ENCODE measurements at places on chromosomes 1 and 21.

GRCh38 chr1:12003762-12004161, 15.5 kb upstream of the MIIP start:
- no peak for DNase-seq

DNA sequence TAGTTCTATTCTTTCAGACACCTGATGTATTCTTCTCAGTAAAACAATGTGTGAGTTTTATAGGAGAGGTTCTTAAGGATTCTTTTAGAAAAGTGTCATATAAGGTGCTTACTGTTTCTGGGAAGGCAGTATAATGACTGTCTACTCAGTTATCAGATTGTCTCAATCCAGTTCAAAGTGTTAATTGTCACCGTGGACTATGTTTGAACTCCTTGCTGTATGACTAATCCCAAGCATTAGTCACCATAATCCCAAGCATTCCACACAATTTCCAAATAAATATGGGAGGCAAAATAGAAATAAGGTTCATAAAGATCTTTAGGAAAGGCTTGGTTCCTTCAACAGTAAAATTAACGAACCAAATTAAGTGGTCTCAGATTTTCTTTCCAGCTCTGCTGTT, 342.1 kb upstream of the NR5A2 start:
- peak; percentile 80 for DNase-seq

DNA sequence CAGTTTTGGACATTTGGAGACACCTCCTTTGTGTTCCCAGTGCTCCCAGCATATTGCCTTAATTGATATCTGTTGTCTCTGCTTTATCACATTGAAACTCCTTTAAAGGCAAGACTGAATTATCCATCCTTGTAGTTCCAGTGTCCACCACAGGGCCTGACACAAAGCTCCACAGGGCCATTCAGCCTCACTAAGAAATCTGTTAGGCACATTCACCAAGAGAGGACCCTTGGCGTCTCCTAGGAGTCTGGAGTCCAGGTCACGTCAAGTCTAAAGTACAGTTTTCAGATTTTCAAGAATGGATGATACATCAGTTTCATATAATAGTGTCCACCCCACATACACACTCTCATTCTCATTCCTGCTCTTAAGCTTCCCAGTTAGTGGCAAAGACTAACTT, 4.8 kb downstream of the ACP6 start:
- DNase-seq = no peak

DNA sequence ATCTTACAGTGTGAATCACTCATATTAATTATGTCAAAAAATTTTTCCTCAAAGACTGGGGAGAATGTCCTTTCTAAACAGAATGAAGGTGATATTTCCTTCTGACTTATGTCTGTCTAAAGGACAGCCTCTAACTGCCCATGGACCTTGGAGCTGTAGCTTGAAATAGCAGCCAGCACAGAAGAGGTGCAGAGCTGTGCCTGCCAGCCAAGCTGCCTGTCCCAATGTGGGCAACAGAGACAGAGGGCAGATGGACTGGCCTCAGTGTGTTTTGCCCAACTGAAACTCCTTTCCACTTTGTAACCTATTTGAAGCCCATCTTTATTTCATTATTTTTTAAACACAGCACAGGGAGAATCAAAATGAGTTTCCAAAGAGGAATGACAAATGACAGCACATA, 97.6 kb upstream of the DYNLT5 start:
- no peak for DNase-seq

DNA sequence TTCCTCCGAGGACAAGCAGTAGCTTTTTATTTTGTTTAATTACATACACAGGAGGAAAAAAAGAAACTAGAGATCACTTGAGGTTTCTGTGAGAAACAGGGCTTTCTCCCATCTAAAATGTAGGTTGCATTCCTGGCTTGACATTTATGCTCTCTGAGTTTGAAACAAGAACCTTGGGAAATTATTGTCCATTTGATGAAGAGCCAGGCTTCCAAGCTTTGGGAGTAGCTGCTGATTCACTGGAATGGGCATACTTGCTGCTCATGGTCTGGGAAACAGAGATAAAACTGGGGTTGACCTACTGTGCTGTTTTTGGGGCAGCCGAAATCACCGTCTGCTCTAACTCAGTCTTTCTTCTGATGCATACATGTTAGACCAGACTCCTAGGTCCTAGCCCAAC, 165.4 kb downstream of the MIS18A start:
- no peak for DNase-seq

DNA sequence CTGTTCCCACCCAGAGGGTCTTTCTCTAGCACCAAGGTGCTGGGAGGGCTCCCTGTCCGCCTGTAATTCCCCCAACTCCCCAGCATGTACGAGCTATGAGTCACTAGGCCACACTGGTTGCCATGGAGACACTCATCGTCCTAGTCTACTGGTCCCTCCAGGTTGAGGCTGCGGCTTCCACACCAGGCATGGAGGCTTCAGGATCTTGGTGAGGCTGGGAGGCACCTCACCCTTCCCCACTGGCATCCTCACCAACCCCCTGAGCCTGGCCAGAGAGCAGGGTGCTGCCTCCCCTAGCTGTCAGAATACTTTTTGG, 75.6 kb upstream of the KAZN start:
- DNase-seq = peak; percentile 57

- DNase-seq = no peak
Measured at GRCh38 chr1:150441121-150441520, 46.1 kb upstream of the TARS2 start.

DNA sequence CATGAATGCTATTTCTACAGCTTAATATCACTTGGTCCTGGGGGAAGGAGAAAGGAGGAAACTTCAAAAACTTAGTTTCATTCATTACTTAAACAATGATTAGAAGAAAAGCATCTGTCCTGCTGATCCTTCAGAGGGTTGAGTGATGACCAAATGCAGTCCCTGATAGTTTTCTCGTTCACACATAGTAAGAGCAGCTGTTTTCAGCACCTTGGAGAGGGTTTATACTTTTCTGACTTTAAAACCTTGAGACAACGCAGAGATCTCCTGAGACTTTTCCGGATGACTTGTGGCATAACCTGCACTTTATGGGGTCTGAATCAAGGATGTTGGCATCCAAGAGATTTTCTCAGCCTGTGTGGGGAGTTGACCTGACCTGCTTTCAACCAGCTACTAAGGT, 94.0 kb upstream of the KCND3 start:
- peak; percentile 20 for DNase-seq

DNA sequence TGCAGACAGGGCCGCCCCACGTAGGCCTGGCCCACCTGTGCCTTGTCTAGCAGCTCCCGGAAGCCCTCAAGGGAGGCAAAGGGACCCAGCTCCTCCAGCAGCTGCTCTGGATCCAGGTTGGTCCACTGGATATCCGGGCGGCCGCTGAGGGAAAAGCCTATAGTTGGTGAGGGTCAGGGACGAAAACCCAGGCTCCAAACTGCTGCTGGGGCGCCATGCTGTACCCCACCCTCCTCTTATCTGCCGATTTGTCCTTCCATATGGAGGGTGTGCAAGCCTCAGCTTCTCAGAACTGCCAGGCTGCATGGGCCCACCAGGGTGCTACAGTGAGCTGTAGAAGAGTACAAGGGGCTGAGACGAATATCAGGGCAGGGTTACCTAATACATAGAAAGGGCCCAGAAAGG, 12.2 kb downstream of the PTCH2 start:
- DNase-seq = no peak

GRCh38 chr1:91916811-91917460, 31.0 kb upstream of the TGFBR3 start:
- no peak for DNase-seq

DNA sequence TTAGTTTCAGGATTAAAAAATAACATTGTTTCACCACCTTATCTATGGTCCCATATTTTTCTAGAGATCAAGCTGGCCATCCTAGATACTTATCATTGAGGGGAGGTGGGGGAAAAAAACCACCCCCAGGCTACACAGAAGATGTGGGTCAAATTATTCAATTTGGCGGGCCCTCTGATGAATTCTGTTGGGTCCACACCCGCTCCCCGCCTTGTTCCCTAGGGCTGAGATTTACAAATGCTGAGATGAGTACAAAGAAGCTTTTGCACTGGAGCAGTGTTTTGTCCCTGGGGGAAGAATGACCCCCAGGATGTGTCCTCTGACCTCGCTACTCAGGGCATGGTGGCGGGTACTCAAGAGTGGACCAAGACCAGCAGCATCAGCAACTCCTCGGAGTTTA, 246.9 kb upstream of the TMEM51 start:
- DNase-seq = no peak

- no peak for DNase-seq
Measured at GRCh38 chr21:46039891-46040660, 57.8 kb upstream of the COL6A2 start.

GRCh38 chr1:27527223-27527889, 37.4 kb upstream of the WASF2 start:
- no peak for DNase-seq

- DNase-seq = no peak
Measured at GRCh38 chr1:27149084-27149761, 5.7 kb downstream of the SLC9A1 start.

GRCh38 chr1:52159033-52159789, 17.3 kb downstream of the ZFYVE9 start:
- peak; percentile 74 for DNase-seq

DNA sequence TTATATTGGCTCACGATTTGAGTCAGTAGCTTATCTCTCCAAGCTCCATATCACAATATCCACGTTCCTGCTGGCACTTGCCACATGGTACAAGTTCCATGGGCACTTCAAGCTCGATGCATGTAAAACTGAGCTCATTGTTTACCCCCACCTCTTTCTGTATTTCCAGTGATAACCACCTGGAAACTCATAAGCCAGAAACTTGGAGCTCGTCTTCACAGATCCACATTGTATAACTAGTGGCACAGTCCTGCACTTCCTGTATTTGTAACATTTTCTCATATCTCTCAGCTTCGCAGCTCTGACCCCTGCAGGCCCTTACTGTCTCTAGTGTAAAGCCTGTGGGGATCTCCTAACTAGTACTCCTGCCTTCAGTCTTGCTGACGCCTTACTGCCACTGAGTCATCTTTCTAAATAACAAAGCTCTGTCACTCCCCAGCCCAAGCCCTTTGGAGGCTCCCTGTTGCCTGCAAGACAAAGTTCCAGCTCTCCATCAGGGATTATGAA, 6.5 kb upstream of the C2CD4D start:
- DNase-seq = peak; percentile 73

GRCh38 chr1:178310685-178311105, 186.1 kb downstream of the CLEC20A start:
- DNase-seq = peak; percentile 78

DNA sequence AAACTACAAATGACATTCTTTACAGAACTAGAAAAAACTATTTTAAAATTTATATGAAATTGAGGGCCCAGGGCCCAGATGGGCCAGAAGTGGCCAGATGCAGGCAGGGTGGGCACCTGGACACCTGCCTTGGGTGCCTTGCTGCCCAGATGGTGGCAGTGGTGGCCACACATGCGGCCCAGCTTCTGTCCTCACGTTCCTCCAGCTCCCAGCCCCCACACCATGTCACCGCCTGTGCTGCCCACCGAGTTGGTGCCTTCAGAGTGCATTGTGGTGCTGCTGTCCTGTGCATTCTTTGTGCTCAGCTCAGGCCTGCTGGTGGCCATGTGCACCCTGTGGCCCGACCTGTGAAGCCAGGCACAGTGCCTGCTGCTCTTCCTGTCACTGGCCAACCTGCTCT, 216.8 kb upstream of the CXADR start:
- DNase-seq = no peak

- DNase-seq = peak; percentile 70
Measured at GRCh38 chr1:41333146-41333784, 28.0 kb upstream of the FOXO6 start.

DNA sequence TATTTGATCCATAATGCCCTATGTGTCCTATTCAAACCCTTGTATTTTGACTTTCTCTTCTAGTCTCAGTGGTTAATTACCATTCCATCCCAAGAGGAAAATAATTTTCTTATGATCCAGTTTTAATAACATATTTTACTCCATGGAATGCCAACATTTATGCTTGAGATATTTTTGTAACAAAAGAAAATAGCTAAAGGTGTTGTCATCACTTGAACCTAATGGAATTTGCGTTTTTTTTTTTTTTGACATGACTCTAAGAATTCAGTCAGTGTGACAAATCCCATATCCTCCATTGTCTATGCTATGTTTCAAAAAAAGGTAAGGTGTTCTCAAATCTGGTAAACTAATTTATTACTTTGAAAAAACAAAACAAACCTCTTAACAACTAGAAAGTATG, 324.1 kb upstream of the ADAMTS5 start:
- peak; percentile 83 for DNase-seq

All from fibroblast of skin of back (primary cell).